ENCODE measurements at places on chromosomes 3 and 15.

DNA sequence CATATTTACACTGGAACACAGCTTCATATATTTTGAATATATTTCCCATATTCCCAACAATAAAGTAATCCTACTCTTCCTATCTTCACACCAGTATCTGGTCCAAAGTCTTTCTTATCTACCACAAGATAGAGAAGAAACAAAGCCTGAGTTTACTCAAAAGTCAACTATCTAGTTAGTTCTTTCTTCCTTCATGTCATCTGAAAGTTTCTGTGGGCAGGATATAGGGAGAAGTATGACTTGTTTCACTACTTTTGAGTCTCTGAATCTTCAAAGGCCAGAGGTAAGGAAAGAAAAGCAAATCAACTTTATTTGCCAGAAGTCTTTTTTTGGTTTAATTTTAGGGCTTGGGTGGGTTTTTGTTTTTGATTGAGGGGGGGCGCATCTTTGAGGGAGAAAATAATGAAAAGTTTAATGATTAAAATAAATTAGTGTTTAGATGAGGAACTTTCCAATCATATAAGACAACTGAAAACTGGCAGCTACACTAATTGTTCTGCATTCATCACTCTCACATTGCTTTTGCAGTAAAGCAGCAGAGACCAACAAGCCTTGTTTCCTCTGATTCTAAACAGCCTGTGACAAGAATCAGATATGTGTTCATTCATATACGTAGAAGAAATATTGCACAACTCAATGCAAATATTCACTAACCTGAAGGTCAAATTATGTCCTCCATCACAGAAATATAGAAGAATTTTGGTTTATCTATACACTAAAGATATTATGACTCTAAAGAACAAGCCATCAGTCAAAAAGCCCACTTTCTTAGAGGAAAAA lies 421.4 kb downstream of the SHQ1 start:
- DNase-seq, result no peak

DNA sequence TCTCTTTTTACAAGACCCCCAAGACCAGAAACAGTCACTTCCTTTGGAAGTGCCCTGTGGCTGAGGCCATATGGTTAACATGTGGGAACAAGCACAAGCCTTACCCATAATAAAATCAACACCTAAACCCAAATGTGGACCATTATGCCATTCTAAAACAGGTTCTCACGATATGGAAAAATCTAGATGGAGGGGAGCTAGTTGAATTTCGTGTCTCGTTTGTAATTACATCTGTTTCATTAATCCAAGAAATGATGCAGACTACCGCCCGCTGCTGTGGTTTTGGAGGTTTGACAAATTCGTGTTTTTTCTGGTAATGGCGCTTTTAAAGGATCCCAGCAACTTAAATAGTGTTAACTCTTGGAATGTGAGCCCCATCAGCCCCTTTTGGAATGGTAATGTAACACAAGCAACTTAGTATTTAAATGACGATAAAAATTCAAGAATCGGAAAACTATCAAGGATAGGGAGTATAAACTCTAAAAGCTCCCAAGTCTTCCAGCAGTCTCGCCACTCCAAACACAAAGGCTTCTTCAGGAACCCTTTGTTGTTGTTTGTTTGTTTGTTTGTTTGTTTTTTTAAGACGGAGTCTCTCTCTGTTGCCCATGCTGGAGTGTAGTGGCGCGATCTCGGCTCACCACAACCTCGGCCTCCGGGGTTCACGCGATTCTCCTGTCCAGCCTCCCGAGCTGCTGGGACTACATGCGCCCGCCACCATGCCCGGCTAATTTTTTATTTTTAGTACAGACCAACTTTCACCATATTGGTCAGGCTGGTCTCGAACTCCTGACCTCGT lies 1.1 kb downstream of the CNBP start:
- DNase-seq, result no peak

- DNase-seq, result no peak
Measured at GRCh38 chr3:99923873-99924272, 106.2 kb downstream of the CMSS1 start.

- DNase-seq, result no peak
Measured at GRCh38 chr3:143784446-143784845, 63.8 kb downstream of the SLC9A9 start.

GRCh38 chr3:47065058-47065457 lies 85.6 kb downstream of the NBEAL2 start:
- DNase-seq, result no peak

GRCh38 chr3:48569808-48570450 lies 6.3 kb upstream of the UCN2 start:
- no peak for DNase-seq

- no peak for DNase-seq
Measured at GRCh38 chr15:60697750-60698149, 218.8 kb upstream of the ICE2 start.

GRCh38 chr3:19254189-19254588 lies 105.9 kb downstream of the KCNH8 start:
- no peak for DNase-seq

DNA sequence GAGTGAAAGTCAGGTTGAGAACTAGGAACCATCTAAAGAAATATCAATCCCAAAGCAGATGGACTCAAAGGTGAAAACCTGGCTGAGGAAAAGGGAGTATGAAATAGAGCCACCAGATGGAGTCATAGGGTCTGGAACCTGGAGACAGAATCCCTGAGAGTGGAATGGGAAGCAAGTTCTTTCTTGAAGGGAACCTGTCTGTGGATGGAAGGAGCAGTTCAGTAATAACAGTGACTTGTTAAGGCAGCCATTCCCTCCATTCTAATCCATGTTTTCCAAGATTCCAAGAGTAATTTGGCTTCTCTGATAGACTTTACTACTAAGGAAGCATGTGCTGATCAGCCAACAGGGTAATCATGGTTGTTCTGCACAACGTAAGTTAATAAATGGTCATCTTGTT lies 22.5 kb upstream of the AQP9 start:
- DNase-seq, result no peak

- no peak for DNase-seq
Measured at GRCh38 chr3:25566358-25566920, 98.3 kb downstream of the TOP2B start.

- DNase-seq, result no peak
Measured at GRCh38 chr3:194569252-194569651, 64.0 kb downstream of the TMEM44 start.

GRCh38 chr15:77630056-77630455 lies 2.7 kb downstream of the LINGO1 start:
- DNase-seq, result no peak

DNA sequence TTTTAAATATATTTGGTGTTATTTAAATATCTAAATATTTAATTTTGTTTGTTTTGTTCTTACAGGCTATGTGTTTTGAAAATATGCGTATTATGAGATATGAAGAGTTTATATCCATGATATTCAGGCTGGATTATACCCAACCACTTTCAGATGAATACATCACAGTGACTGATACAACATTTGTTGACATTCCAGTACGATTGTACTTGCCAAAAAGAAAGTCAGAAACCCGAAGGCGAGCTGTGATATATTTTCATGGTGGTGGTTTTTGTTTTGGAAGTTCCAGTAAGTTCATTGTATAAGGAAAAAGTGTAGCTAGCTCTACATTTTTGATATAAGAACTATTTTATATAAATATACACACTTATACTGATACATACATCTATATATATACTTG lies 6.9 kb downstream of the AADACL2 start:
- no peak for DNase-seq

- no peak for DNase-seq
Measured at GRCh38 chr3:143128227-143128955, 8.8 kb downstream of the CHST2 start.

GRCh38 chr3:71260782-71261181 lies 322.7 kb downstream of the FOXP1 start:
- no peak for DNase-seq

DNA sequence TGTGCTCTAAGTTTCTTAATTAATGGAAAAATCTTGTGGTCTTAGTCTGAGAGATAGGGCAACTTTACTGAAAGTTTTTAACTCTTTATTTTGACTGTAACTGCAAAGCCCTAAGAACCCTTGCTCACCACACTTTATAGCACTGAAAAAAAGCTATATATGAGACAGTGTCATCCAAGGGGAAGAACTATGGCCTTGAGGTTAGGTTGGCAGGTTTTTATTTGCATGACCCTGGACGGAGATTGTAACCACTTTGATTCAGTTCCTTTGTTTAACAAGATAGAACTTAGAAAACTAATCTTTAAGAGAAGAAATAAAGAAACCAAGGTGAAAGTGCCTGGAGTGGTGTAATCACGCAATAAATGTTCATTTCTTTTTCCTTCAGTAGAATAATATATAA lies 30.6 kb upstream of the LYSMD4 start:
- no peak for DNase-seq

- no peak for DNase-seq
Measured at GRCh38 chr3:5012367-5012766, 33.1 kb downstream of the BHLHE40 start.

DNA sequence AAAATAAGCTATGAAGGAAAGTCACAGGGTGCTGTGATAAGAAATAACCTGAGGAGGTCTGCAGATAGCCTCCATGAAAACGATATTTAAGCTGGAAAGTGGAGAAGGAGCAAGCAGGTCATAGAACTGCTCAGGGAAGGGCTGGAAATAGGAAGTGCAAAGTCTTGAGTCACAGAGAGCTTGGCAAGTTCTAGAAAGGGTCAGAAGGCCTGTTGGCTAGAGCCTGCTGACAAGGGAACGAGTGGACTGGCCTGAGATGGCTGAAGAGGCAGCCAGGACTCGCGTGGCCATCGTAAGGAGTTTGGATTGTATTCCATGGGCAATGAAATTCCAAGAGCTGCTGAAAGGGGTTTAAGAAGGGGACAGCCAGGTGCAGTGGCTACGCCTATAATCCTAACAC lies 64.7 kb upstream of the IL12A start:
- DNase-seq, result no peak

DNA sequence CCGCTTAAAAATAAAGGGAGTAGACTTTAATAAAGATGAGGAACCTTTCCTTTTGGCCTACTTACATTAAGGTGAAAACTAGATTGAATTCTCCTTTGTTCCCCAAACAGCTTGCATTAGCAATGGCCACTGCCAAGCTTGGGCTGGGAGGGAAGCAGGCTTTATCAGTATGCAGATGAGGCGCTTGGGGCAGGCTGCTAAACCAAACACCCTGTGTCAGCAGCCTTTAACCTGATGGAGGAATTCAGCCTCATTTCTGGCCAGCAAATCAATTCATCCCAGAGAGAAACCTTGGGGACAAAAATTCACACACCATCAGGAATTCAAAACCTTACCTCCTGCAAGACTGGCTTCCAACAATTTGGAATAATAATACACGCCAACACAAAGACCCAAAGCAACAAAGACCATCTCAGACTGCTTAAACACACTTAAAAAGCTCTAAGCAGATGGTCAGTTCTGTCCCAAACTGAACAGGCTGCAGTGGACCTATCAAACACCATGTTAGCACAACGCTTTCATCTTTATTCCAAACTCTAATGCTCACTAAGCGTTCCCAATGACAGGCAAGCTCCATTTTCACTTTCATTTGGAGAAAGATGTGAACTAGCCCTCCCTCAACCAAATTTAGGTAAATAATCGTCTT lies 255.1 kb upstream of the CMC1 start:
- no peak for DNase-seq

- DNase-seq, result no peak
Measured at GRCh38 chr15:41917767-41918430, 24.0 kb upstream of the SPTBN5 start.

GRCh38 chr15:77386626-77387025 lies 33.3 kb downstream of the PEAK1 start:
- DNase-seq, result no peak

DNA sequence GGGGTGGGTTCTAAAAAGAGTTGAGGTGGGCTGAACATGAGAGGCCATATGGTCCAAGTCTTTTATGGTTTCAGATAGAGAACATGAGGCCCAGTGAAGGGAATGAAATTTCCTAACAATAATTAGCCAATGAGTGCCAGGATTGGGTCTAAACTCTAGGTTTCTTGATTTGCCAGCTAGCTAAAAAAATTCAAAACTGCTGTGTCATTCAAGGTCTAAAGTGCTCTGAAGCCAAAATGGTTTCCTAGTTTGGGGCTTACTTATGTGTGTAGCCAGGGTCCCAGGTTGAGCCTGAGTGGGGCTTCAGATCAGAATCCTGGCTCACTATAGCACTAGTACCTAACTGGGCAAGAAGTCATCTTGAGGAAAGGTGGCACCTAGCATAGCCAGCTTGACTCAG lies 55.3 kb upstream of the SYN2 start:
- no peak for DNase-seq

DNA sequence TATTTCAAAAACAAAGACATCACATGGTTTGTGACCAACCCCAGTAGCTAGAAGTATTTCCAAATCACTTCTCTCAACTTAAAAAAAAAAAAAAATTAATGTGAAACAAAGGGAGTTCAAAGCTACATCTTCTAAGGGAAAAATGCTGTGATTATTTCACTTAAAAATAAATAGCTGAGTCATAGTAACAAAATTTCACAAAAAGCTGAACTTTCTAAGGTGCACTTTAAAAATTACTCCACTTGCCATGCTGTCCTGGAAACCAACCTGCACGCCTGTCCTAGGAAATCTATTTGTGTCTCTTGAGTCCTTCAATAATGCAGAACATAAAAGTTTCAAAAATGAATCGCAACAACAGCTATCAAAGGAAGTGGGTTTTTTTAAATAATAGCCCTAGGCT lies 1.8 kb downstream of the ACAP2 start:
- no peak for DNase-seq

- DNase-seq, result no peak
Measured at GRCh38 chr3:42602961-42603360, 2.5 kb downstream of the NKTR start.

DNA sequence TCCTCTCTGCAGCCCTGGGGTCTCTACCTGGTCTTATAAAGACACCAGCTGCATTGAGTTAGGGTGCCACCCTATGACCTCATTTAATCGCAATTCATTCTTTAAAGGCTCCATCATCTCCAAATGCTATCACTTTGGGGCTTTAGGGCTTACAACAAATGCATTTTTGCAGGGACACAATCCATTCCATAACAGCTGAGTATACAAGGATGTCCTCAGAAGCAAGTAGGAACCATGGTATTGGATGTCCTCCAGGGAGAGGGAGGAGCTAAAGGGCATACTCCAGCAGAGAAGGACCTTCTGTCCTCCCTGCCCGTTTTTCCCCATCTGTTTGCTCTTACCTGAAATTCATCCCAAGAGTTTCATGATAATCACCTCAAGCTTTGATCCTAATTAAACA lies 30.3 kb downstream of the UMPS start:
- DNase-seq, result no peak

DNA sequence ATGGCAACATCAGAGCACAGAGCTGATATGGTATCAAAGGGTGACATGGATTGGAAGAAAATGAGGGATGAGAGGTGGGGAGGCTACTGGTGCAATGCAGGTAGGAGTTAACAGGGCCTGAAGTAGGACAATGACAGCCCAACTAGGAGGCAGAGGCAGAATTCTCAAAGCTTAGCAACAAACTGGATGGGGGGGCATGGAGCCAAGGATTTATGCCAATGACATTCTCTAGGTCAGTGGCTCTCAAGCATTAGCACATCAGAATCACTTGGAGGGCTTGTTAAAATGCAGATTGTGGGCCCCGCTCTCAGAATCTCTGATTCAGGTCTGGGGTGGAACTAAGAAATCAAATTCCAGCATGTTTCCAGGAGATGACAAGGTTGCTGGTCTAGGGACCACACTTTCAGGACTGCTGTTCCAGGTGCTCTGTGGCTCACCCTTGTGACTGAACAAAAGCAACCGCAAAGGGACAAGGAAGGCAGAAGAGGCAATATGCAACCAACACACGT lies 98.0 kb upstream of the TNIK start:
- DNase-seq, result no peak

GRCh38 chr3:108110934-108111333 lies 20.1 kb upstream of the CD47 start:
- DNase-seq, result no peak

- no peak for DNase-seq
Measured at GRCh38 chr3:80052271-80052670, 284.5 kb upstream of the ROBO1 start.

Measured in liver (tissue), 10 donors.